ENCODE measurements at places on chromosomes 1 and 21. TPM values are rescaled to one million over a fixed set of nuclear protein-coding genes. Genes with fewer than 3 reads are reported as not detected.

The ACTN2 gene
- total RNA-seq: not detected

The UMODL1 gene
- total RNA-seq: 0.07 TPM

The CD55 gene
- total RNA-seq: 70.8 TPM

The PERM1 gene
- not detected for total RNA-seq

The MIS18A gene
- total RNA-seq: 5.5 TPM

The LRRC3 gene
- 0.34 TPM for total RNA-seq
